ENCODE measurements at places on chromosomes 2 and 18. TPM values are rescaled to one million over a fixed set of nuclear protein-coding genes. Genes with fewer than 3 reads are reported as not detected.

DNA sequence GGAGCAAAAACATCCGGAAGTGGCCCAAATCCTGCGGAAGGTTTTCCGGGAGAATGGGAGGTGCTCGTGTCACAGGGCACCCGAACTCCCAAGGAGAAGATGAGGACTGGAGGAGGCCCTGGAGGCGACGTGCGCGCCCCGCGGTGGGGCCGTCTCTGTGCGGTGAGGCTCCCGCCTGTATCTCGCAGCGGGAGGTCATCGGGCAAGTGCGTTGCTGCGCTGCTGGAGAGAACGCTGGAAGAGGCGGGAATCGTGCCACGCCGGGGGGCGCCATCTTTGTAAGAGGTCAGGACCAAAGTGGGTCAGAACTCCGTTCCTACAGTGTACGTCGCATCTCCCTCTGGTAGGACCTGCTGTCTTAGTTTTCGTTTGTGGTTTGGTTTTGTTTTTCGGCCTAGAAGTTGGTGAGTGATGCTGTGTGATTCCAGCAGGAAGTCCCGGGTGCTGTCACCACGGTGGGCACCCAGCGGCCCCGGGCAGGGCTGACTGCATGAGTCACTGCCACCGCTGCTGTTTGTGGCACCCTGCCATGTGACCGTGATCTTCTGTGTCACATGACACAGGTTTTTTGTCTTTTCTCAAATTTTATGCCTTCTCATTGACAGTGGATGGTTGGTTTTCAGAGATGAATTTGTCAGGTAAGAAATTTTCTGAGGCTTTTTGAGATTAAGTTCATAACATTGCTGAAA is 21.5 kb upstream of the ATP9B start:
- no peak for DNase-seq

DNA sequence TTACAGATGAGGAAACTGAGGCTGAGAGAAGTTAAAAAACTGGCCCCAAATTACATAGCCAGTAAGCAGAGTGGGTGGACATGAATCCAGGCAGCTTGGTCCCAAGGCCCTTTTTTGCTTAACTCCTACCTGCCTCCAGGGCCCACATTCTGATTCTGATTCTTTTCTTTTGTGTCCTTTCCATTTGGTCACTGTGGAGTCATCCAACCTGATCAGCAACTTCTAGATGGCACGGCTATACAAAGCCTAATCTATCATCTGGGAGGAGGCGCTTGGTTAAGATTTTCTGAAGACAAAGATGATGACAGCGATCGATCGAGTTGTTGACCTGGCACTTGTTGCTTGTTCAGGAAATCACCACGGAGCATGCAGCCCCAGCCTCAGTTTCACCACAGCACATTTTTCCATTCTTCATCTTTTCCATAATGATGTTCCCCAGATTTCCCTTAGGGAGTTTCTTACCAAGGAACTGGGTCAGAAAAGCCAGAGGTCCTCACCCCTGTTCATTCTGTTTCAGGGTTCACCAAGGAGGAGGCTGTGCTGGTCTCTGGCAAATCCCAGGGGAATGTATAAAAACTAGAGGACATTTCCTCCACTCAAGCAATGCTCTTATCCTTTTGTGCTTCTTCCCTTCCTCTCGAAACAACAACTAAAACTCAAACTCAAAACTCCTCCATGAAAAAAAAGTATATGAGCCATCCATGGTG is 6.9 kb upstream of the IGFBP2 start:
- no peak for DNase-seq

The COL4A3 gene
- 0.67 TPM for total RNA-seq

DNA sequence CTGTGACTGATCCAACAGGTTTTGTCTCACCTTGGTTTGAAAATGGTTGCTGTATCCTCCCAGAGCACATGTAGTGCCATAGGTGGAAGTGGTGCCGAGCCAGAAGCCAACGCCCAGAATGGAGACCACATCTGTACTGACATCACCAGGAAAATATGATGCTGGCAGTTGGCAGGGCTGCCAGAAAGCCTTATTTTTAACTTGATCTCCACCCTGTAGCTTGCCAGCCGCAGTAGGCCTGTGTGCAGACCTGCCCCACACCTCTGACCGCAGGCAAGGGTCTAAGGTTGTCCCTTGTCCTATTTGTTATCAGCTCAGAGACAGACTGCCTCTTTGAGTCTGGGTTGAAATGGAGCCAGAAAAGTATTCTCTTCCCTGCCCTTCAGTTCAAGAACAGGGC is 123.5 kb upstream of the EML6 start:
- DNase-seq, result no peak

DNA sequence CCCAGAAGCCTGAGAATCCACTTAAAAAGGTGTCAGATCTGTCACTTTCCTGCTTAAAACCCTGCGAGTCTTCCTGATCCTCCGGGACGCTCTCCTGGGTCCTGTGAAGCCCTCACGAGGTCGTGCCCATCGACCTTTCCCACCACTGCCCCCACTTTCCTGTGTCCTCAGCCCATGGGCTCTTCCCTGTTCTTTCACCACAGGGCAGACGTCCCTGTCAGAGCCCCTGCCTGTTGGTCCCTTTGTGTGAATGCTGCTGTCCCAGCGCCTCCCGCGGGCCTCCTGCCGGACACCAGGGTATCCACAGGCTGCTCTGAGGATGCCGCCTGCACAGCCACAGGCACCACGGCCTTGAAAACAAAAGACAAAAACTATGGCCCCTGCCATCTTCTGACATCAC is 125.6 kb downstream of the TMEM18 start:
- DNase-seq, result no peak

- DNase-seq, result no peak
Measured at GRCh38 chr18:5841518-5841917, 53.8 kb downstream of the TMEM200C start.

The VSNL1 gene
- not detected for total RNA-seq

DNA sequence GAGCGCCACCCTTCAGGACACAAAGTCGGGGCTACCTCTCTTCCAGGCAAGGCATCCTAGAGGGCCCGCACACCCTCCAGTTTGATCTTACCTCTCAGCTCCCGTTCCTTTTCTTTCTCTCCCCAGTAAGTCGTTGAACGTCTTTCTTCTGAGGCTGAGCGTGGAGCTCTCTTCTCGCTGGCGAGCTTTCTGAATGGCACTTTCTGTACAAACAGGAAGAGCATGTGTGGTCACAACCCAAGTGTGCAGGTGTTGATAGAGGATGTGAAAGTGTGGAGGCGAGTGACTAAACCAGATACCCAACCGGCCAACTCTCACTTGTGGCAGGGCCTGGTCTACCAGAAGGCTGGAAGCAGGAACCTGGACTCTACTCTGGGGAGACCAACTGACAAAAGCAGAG is at the start of gene AFF3:
Gene AFF3 (minus strand): TSS at position 198 of the 400 bp plus-strand sequence. CDS start 38,136 bp downstream, outside the sequence.
- DNase-seq, result no peak

GRCh38 chr2:152405206-152406118 is 70.5 kb downstream of the FMNL2 start:
- DNase-seq, result no peak

The FAM237A gene
- total RNA-seq, result not detected

- DNase-seq, result peak; percentile 84
Measured at GRCh38 chr2:20422402-20423271, 24.2 kb upstream of the RHOB start.

DNA sequence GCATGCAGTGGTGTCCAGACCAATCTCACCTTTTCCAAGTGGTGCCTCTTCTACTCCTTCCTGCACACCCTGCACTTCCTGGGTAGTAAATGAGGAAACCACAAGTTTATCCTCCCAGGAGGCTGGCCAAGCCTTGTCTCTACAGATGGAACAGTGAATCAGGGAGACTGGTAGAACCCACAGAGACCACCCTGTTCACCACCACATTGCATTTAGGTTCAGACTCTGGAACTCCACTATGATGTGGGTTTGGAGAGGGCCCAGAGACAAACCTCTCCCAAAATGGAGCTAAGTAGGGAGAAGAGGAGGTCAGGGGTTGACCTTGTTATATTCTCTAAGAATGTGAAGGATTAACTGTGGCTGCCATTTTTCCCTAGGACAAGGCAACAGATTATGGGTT is 102.8 kb upstream of the FZD7 start:
- DNase-seq, result peak; percentile 33

The TNFAIP6 gene
- 25.4 TPM for total RNA-seq

DNA sequence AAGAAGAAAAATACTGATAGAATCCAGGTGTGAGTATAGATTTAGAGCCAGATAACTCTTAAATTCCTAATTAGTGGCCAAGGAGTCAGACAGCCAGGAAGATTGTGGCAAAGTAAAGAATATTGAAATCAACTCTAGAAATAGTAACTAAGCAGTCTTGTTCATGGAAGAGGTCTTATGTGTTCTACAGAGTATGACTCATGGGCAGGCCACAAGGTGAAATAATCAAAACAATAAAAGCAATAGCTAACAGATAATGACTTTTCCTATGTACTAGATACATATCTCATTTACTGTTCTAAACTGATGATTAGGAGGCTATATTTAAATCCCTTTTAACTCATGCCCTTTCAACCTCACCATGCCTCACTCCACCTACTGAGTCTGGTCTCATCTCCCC is 227.4 kb upstream of the COL3A1 start:
- DNase-seq, result no peak

GRCh38 chr2:215028231-215028630 is 110.2 kb downstream of the ABCA12 start:
- no peak for DNase-seq

DNA sequence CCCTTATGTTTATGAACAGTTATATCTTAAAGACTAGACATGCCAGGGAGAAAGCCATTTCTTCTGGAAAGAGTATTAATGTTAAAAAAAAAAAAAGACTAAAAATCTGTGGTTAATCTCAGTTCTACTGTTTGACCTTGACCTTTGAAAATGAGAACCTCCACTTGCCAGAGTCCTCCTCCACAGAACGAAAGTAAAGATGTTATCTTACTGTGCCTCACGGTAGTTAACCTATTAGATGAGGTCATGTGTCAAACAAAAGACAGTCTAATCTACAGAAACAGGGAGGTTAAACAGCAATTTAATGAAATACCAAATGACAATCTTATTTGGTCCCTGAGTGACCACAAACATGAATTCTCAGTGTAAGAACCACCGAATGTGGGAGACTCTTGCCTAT is 51.2 kb downstream of the SLC14A2 start:
- DNase-seq, result no peak

GRCh38 chr2:71526975-71527374 is 73.6 kb downstream of the DYSF start:
- DNase-seq, result no peak

DNA sequence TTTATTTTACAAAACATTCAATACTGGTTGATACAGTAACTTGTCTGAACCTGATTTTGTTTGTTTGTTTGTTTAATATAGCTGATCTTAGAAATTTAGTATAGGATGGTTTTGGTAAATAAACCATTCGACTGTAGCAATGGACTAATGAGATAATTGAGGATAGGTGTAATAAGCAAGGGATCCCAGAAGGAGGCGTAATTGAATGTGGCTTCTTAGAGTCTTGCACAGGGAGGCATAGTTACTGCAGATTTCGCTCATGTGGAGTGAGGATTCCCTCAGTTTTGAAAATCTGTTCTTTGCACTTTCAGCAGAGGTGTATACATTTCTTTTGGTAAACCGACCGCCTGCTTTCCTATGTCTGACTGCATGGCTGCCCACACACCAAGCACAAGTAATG is 709.6 kb downstream of the SOCS6 start:
- no peak for DNase-seq
